ENCODE measurements at places on chromosomes 7 and 10. TPM values are rescaled to one million over a fixed set of nuclear protein-coding genes. Genes with fewer than 3 reads are reported as not detected.

DNA sequence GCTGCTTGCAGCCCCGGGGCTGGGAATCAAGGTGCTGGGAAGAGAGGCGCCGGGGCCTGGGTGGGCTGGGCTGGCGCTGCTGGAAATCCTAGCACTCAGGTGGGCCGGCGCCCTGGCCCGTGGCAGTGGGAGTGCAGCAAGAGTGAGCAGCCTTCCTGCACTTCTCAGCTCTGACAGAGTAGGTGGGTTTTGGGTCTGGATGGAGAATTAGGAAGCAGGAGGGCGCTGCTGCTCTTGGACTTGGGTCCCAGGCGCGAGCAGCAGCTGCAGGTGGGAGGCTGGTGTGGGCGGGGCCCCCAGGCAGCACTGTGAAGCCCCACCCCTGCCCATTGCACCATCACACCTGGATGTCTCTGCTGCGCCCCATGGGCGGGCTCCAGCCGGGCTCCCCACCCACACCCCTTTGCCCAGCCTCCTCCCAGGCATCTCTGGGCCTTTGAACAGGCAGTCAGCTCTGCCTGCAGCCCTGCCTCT, 6.0 kb downstream of the BRI3 start:
- peaks cover 11% of the 10 kb centered on the region for H3K36me3 ChIP-seq
- peaks cover 59% of the 10 kb centered on the region for H3K4me1 ChIP-seq
- no peak overlapping the region for H3K4me3 ChIP-seq
- no peak for DNase-seq
- no peaks in the 10 kb centered on the region for H3K27me3 ChIP-seq
- H3K27ac ChIP-seq = no peak overlapping the region

GRCh38 chr10:6301488-6302075, 98.8 kb downstream of the PFKFB3 start:
- no peaks in the 10 kb centered on the region for H3K36me3 ChIP-seq
- H3K27ac ChIP-seq = no peak overlapping the region
- H3K4me1 ChIP-seq = peaks cover 15% of the 10 kb centered on the region
- DNase-seq = no peak
- H3K27me3 ChIP-seq = no peaks in the 10 kb centered on the region

DNA sequence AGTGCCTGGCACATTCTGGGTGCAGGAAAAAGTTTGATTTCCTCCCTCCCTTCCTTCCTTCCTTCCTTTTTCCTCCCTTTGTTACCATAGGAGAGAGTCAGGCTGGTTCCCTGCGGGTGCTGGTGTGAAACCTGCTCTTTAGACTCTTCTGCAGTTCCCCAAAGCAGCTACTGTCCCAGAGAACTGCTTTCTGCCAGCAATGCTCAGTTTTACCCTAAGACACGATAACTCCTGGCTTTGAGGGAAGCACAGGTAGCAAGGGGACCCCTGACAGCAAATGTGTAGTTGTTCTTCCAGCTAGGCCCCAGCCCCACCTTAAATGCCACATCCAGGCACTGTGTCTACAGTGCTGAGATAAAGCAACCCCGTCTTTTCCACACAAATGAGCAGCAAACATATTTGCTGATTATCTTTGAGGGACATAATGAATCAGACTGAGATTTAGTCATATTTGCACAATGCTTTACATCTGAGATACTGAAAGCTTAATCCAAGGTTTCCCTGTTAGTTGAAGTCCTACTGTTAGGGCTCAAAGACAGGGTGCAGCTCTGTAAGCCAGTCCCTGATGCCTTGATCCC, 55.5 kb downstream of the MET start:
- no peaks in the 10 kb centered on the region for H3K4me1 ChIP-seq
- no peaks in the 10 kb centered on the region for H3K27me3 ChIP-seq
- DNase-seq = no peak
- H3K27ac ChIP-seq = no peak overlapping the region
- H3K36me3 ChIP-seq = no peaks in the 10 kb centered on the region
- H3K4me3 ChIP-seq = no peak overlapping the region

DNA sequence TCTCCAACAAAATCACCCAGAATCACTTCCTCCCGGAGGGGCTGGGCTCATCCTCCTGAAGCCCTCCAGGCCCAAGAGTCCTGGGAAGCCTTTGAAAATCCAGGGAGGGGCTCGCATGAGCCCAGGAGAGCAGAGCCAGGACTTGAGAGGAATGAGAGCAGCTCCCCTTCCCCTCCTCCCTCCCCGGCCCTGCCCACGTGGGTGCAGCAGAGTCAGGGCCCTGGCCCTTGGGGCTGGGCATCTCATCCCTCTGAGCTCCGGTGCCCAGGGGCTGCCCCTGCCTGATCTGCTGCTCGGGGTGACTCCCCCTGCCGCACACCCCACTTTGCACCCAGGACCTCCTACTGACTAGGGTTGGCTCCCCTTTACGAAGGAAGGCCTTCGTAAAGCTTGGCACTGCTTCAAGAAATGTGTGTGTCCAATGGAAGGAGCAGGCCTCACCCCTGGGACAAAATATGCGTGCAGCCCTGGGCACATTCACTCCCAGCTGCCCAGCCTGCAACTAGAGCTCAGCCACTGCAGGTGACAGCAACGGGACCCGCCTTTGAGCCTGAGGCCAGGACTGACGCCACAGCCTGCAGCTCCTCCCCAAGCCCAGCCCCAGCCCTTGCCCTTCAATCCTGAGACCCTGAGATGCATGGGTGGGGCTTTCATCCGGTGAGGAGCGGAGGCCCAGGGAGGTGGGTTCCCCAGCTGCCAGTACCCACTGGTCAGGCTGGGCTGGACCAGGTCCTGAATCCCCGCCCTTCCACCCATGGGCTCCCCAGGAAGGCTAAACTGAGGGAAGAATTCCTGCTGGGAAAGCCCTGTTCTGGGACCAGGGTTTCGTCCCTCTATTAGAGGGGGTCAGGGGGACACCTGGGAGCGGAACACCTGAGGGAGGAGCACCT, 21.8 kb downstream of the PWWP2B start:
- H3K36me3 ChIP-seq = no peaks in the 10 kb centered on the region
- peaks cover 71% of the 10 kb centered on the region for H3K4me1 ChIP-seq
- no peak for DNase-seq

- H3K4me3 ChIP-seq = peak overlapping the region; percentile 45
- DNase-seq = peak; percentile 43
- peak overlapping the region; percentile 91 for H3K27ac ChIP-seq
- peaks cover 63% of the 10 kb centered on the region for H3K4me1 ChIP-seq
Measured at GRCh38 chr7:101857358-101857811, 40.0 kb downstream of the CUX1 start.

GRCh38 chr10:120755771-120756170, 95.4 kb upstream of the WDR11 start:
- no peak overlapping the region for H3K27ac ChIP-seq
- H3K4me3 ChIP-seq = no peak overlapping the region
- no peak for DNase-seq

GRCh38 chr10:123470336-123470921, 195.7 kb upstream of the GPR26 start:
- no peak overlapping the region for H3K27ac ChIP-seq
- H3K36me3 ChIP-seq = no peaks in the 10 kb centered on the region
- peak; percentile 29 for DNase-seq

DNA sequence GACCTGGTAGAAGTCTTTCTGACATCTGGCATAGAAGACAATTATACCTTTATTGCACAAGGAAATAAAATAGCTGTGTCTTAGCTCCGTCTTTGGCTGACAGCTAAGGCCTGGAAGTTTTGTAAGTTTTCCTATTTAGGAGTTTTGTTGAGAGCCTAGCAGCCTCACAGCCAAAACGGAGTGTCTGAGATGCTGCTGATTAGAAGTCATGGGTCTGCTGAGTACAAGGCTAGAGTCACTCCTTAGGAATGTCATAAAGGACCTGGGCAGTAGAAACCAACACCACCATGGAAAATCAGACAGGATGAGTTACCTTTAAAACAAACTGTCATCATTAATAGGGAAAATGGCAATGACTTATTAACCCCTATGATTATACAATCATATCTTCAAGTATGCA, 442.5 kb downstream of the KCNMA1 start:
- H3K36me3 ChIP-seq = no peaks in the 10 kb centered on the region
- no peak overlapping the region for H3K4me3 ChIP-seq
- DNase-seq = peak; percentile 91

GRCh38 chr10:89384474-89385340, 6.9 kb downstream of the IFIT1B start:
- H3K36me3 ChIP-seq = no peaks in the 10 kb centered on the region
- no peaks in the 10 kb centered on the region for H3K4me1 ChIP-seq
- no peak overlapping the region for H3K27ac ChIP-seq
- no peak overlapping the region for H3K4me3 ChIP-seq
- DNase-seq = no peak

GRCh38 chr7:39504963-39505362, 61.2 kb upstream of the YAE1 start:
- DNase-seq = no peak
- H3K27me3 ChIP-seq = no peaks in the 10 kb centered on the region
- H3K4me3 ChIP-seq = no peak overlapping the region
- H3K27ac ChIP-seq = no peak overlapping the region
- H3K4me1 ChIP-seq = no peaks in the 10 kb centered on the region

GRCh38 chr10:84213076-84213475, 12.3 kb downstream of the LRIT2 start:
- H3K36me3 ChIP-seq = no peaks in the 10 kb centered on the region
- H3K27me3 ChIP-seq = no peaks in the 10 kb centered on the region
- no peak overlapping the region for H3K4me3 ChIP-seq
- no peaks in the 10 kb centered on the region for H3K4me1 ChIP-seq
- no peak for DNase-seq

Gene NFE2L3
- total RNA-seq = 0.55 TPM

Gene TMEM270
- not detected for total RNA-seq

Gene MRLN
- not detected for total RNA-seq

Gene GPNMB
- 101 TPM for total RNA-seq

Gene LANCL2
- total RNA-seq = 8.9 TPM

Gene CDNF
- not detected for total RNA-seq

Gene CCDC172
- total RNA-seq = not detected

Gene CBLL1
- 25.2 TPM for total RNA-seq

Gene HTR7
- total RNA-seq = 0.68 TPM

Gene PRF1
- 0.71 TPM for total RNA-seq

Gene C1QL3
- not detected for total RNA-seq

Gene AUTS2
- 55.7 TPM for total RNA-seq

Gene SNX10
- 6.4 TPM for total RNA-seq

Gene FFAR4
- total RNA-seq = not detected
